CD8-positive, alpha-beta T cell (primary cell): ENCODE measurements at places on chromosomes 1 and 21.

DNA sequence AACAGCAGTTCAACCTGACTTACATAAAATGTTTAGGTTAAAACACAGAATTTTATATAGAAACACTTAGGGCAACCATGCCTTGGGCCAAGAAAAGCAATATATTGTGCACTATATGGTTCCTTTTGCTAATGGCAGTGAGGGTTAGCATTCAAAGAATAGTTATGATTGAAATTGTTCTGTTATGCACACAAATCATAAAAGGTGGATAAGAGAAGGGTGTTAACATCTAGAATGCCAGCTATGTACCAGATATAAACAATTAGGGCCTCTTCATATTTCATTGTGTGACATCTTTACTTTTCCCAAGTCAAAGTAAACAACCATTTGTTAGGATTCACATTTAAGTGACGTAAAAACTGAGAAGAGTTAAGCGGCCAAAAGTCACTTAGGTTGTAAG lies 308.0 kb upstream of the B3GALT2 start:
- no peak for DNase-seq

DNA sequence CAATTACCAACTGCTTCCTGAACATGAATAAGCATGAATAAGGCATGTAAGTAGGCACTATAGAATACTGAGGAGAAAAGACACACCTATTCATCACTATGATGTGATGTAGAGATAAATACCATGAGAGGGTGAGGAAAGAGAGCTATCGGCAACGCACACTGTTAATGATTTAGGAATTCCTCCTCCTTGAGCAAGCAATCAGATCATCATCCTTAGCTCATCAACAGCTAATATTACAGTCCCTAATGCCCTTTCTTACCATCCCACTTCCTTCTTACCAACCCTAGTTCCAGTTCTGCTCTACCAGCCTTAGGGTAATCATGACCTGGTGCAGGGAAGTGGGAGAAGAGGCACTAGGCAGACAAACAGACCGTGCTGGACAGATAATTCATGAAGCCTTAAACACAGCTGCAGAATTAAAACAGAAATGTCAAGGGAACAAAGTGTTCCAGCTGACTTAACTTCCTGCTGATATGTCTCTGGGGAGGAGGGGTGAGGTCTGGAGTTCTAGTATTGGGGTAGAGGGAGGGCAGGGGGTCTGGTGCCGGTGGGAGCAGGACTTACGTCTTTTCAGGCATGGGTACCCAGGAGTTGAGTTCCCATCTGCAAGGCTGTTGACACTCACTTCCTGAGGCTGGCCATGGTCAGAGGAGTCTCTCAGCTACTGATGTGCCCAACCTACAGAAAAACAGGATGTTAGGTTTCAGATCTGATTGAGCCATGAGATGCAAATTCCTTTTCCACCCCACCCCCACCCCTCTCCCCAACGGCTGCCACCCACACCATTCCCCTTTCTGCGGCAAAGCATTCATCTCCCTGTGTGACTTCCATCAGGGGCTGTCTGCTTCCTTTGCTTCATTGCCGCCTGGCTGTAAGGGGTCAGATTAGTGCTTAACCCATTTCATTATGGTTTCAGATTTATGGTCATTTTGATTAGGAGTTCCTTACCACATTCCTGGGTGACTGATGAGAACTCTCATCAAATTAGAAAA lies 12.6 kb upstream of the RCSD1 start:
- peak; percentile 56 for DNase-seq

DNA sequence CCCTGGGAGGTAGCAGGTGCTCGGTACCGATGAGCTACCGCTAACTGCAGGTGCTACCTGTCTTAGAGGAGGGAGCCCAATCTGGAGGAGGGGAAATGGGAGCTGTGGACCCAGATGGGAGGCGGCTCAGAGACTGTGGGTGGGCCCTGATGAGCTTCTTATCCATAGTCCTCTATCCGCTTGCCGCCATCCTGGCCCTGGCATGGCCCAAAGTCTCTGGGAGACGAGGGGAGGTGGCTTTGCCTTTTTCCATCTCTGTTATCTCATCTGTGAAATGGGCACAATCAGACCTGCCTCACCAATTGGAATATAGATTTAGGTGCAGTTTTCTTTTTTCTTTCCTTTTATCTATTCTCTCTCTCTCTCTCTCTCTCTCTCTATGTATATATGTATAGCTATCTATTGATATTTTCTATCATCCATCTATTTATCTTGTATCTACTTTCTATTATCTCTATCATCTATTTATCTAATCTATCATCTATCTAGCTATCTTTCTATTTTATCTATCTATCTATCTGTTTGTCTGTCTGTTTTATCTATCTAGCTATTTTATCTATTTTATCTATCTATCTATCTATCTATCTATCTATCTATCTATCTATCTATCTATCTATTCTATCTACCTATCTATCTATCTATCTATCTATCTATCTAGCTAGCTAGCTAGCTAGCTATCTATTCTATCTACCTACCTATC lies 16.5 kb downstream of the TNFRSF1B start:
- DNase-seq: no peak

DNA sequence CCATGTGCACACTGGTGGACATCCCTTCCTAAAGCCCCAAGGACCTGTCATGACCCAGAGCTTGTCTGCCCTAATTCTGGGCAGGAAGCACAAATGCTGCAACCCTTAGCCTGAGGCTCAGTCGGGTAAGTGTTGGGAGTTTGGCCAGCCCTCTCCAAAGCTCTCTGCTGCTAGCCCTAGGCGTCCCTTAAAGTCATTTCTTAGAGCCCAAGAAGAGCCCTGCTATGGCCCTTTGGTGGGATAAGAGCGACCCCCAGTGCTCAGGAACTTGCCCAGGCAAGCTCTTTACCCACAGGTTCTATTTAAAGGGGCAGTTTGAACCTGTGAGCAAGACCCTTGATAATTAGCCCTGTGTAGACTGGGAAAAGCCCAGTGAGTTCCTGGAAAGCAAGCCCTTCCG lies 356.8 kb downstream of the RRAGC start:
- no peak for DNase-seq

GRCh38 chr1:108670131-108670773 lies 9.4 kb upstream of the HENMT1 start:
- no peak for DNase-seq

DNA sequence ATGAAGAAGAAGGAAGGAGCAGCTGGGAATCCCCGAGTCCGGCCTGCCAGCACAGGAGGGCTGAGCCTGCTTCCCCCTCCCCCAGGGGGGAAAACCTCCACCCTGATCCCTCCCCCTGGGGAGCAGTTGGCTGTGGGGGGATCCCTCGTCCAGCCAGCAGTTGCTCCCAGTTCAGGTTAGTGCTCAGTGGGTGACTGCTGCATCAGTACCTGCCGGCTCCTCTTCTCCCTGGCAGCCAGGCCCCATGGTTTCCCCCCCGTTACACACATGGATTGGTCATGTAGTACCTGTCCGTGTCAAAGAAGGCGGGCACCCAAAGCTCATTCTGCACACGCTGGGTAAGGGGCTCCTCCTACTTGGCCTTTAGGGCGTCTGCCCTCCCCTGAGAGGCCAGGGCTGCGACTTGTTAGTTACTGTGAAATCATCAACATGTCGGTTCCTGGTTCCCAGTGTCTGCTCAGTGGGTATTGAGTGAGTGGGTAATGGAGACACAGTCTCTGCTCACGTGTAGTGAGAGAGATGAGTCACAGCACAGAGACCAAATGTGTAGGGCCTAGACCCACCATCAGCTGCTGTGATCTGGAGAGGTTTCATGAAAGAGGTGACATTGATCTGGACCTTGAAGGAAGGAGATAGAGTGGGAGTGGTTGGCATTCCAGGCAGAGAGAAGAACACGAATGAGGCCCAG lies 11.5 kb downstream of the NECAP2 start:
- DNase-seq: no peak

DNA sequence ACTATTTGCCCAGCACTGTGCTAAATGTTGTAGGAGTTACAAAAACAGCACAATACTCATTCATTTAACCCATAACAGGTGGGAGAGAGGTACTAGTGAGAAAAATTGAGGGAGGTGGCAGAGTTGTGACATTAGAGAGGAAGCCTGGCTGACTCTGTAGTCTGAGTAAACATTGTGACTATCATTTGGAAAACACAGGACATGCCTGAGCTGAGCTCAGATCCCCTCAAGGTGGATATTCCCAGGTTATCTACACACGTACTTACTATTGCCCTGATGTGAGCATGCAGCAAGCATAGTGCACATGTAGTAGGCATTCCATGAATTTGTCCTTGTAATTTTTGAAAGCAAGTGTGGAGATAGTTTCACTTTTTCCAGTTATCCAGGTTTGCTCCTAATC lies 10.9 kb downstream of the CAMK1G start:
- no peak for DNase-seq

DNA sequence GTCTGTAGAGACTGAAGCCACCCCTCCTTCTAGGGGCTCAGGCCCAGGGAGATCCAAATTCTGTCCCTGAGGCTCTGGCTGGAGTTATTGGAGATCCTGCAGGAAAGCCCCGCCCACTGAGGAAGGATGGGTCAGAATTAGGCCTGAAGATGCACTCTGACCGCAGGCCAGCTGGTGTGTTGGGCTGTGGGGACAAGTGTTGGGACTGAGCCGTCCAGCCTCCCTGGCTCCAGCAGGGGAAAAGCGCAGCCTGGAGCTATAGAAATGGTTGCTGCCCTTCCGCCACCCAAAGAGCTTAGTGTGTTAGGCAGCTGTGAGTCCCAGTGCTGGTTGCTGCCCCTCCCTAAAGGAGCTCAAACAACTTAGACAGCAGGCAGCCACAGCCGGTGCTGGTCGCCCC lies 33.0 kb upstream of the PRRX1 start:
- no peak for DNase-seq

- DNase-seq: peak; percentile 10
Measured at GRCh38 chr1:176691251-176692228, 228.6 kb downstream of the PAPPA2 start.

DNA sequence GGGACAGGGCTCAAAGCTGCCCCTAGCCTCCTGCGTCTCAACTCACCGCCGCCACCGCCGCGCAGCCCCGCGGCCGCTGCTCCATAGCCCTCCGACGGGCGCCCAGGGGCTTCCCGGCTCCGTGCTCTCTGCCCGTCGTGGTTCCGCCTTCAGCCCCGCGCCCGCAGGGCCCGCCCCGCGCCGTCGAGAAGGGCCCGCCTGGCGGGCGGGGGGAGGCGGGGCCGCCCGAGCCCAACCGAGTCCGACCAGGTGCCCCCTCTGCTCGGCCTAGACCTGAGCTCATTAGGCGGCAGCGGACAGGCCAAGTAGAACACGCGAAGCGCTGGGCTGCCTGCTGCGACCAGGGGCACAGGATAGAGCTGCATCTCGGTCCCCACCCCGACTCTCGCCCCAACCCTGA lies at the start of gene TNFRSF25:
Gene TNFRSF25 (minus strand): TSS at position 151 of the 400 bp plus-strand sequence. CDS start 66 bp downstream, at position 85.
- peak; percentile 54 for DNase-seq

DNA sequence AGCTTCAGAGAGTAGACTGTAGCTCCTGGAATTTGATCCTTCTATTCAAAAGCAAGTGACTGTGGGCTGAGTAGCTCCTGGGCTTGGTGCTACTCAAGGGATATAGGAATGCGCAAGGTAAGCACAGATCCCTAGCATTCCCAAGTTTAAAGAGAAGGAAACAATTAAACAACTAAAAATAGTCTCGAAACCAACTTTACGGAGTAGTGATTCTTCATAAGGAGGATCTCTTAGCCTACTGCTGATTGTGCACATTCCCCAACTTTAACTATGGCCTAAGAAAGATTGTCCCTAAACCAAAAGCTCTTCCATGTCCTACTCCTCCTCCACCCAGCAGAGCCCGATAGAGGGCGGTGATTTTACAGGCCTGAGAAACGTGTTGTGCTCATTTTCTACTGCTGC lies 226.5 kb upstream of the CAMK1G start:
- no peak for DNase-seq
